ENCODE measurements at places on chromosomes 4 and X.

DNA sequence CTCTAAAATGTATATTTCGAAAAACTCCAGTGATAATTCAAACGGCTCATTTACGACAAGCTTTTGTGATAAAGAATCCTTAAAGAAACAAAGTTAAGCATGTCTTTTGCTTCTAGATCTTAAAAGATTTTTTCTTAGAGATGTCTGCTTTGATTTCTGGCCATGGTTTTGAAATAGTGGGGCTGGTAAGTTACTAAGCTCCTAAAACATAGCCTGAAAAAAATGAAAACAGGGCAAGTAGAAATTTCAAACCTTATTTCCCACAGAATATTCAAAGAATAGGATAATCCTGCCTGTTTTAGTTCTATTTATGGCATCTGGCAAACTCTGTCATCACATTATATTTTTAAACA is 318.3 kb downstream of the ARHGAP24 start:
- no peak for DNase-seq

DNA sequence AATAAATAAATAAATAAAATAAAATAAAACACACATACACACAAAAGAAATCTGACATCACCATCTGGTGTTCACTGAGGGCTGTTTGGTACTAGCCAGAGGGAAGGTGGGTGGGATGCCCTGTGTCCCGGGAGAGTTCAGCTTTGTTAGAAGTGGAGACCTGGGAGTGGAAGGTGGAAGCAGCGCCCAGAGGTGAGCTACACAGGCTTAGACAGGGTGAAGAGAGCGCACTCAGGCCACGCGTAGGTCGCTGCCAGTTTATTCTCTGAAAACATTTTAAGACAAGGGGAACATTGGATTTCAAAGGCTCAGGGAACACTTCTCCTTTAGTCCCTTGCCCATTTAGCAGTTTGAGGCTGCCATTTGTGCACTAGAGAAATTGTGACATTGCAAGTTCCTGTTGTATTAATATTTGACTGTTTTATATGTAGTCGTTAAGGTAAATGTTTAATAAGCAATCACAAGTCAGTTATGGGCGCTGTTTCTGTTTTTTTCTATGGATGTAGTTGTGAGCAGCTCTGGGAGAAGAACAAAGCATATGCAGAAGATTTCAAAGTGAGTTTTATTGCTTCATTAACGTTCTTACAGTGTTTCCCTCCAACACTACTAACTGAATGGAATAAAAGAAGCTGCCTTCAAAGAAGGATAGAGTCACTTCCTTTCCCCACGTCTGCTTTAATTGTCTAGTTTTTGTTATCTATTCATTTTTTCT is 405.5 kb upstream of the NR3C2 start:
- no peak for DNase-seq

DNA sequence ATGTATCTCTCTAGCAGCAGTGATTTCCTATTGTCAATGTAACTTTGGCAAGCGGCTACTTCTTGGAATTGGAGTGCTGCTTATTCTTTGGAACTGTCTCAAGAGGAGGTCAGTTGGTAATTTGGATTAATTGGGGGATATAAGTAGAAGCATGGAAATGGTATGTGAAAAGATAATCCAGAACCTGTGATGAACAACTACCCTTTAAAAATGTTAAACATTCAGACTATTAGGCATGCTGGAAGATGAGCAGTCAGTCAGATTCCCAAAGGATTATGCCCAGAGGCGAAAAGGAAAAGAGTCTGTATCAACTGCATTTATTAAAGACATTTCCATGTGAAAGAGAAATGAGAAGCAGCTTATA is 62.5 kb downstream of the SEC24D start:
- DNase-seq: no peak

DNA sequence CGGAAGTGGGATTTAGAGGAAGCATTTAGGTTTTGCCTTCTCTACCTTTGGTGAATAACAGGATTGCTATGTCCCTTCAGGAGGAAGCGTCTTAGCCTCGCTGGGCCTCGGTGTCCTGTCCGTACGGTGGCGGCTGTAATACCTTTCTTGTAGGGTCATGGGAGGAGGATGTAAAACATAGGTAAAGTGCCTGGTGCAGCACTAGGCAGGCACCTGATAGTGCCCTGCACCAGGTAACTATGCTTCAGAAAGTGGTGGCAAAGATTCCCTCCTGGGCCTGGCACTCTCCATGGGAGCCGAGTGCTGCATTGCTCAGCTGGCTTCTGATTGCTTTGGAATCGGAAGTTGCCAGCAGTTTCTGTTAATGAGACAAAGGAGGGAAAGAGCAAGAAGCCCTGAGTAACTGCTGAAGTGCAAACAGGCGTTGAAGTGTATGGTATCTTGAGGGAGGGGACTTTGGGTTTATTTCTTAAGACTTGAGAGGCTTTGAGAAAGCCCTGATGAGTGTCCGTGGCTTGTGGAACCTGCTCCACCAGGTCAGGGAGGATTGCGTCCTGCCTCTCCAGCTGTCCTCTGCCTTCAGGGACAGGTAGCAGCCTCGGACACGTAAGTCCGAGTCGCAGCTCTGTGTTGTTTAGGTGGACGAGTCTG is 45.8 kb downstream of the TBC1D14 start:
- no peak for DNase-seq

DNA sequence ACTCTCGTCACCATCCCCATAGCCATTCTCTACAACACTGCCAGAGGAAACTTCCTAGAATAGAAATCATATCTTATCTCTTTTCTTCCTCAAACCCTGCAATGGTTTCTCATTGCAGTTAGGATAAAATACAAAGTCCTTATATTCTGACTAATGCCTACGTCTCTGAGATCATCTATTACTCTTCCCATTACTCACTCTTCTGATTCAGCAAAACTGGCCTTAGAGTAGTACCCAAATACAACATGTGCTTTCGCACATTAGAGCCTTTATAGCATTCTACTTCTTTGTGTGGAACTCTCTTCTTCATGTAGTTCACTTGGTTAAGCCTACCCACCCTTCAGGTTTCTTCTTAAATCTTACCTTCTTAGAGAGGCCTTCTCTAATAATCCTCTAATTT is 28.0 kb downstream of the LHFPL1 start:
- no peak for DNase-seq

DNA sequence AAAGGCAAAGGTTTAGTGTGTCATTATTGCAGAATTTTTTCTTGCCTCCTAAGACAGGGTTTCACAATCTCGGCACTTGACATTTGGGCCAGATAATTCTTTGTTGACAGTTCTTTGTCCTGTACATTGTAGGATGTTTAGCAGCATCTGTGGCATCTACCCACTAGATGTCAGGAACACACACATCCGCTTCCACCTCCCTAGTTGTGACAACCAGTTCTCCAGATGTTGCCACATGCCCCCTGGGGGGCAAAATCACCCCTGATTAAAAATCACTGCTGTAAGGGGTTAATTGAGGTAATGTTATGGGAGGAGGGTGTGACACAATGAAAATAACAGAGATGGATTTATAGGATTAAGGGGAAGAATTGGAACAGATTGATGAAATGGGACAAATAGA is 75.3 kb downstream of the HMGB2 start:
- DNase-seq: no peak

DNA sequence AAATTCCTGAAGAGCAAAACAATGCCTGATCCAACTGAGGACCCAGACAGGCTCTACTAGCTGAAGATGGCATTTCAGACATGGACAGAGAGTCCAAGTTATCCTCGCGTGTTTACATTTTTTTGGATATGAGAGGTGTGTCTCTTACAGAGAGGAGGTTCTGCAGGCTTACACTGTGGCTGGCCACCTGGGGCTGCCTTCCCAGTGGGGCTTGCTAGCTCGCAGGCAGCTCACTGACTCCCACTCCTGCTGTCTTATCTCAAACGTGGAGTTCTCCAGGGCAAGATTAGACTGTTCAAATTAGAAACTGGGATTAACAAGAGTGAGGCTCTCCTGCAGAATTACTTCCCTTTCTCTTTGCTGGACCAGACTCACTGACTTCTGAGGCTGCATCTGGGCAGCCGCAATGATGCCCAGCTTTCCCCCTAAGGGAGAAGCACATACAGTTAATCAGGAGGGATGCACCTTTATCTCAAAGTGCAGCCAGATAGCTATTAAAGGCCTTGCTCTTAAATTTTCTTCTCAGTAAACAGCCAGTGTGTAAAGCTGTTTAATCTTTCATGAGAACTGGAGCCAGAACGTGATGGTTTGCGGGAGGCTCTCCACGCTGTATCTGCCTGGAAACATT is 123.0 kb downstream of the ENPP6 start:
- no peak for DNase-seq

DNA sequence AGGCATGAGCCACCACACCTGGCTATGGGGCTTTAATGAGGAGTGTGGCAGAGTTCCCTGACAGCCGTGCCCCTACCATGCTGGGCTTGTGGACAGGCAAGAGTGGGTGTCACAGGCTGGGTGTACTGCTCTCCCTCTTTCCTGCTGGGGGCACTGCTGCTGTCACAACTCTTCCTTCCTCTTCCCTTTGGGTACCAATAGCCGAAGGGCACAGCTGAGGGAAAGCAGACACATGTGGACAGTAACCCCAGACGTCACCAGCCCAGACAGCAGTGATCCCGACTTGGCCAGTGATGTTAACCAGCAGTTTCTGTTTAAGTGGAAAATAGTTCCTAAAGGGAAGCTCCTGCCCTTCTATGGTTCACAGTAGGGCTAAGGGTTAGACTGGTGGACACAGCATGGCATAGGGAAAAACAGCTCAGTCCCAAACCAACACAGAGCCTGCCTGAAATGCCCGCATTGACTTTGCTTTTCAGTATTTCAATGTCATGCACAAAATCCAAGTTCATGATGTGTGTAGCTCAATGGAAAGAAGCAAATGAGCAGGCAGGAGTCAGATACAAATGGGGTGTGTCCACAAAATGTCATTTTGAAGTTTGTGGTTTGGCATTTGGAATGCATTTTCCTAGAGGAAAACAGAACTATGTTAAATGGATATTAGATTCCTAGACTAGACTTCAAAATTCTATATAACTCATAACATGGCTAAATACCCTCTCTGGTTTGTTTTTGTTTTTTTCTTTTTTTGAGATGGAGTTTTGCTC is 24.9 kb upstream of the DDX3X start:
- DNase-seq: no peak

GRCh38 chr4:93761286-93761685 is 67.3 kb upstream of the ATOH1 start:
- DNase-seq: no peak

DNA sequence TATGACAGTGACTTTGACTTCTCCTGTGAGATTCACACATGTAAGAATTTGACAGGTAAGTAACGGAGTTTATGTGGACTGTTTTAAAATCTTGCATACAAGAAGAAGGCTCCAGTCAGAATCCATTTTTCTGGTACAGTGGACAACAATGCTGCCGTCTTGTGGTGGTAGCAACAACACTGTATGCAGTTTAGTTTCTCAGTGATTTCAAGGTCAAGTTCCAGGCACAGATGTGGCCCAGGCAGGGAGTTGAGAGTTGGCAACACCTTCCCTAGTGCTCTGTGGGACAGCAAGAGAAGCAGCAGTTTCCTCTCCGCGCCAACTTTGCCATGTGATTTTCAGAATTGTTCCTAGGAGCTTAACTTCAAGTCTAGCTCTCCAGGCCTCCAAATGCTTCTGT is 56.0 kb upstream of the STPG2 start:
- DNase-seq: no peak

DNA sequence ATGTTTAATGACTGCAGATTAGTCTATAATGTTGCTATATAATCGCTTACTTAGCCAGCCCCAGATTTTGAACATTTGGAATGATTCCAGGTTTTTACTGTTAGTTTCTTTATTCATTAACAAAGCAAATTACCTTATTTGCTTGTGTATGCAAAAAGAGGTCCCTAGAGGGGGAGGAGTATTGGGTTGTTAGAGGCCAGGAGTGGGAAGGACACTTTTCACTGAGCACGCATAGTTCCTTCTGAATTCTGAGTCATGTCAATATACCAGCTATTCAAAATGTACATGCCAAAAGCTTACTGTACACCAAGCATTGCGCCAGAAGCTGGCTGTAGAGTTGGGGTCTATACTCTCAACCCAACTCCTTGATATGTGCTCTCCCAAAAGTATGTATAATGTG is 5.1 kb upstream of the DGAT2L6 start:
- DNase-seq: no peak
